ENCODE measurements at places on chromosomes 7 and 10.

GRCh38 chr7:151626422-151627115 is 106.9 kb upstream of the RHEB start:
- no peak for DNase-seq

- no peak for DNase-seq
These were observed 107.7 kb downstream of the SLC16A9 start for GRCh38 chr10:59601985-59602384.

DNA sequence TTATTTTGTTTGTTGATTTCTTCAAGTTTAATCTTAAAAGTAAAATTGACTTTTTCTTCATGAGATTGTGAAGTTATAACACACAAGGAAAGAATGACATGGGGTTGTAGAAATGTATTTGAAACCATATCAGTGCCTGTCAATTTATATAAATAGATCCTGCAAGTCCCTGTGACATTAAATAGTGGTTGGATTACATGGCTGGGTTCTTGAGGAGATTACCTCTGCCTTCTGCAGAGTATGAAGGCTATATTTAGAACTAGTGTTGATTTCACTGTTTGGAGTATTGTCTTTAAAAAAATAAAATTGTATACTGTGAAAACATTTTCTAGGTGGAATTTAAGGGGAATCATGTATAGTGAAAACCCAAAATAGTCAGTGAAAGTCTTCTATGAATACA is 385.8 kb upstream of the SMIM30 start:
- no peak for DNase-seq

- no peak for DNase-seq
These were observed 104.1 kb downstream of the GRB10 start for GRCh38 chr7:50678586-50678985.

GRCh38 chr7:2037808-2038522 is 194.8 kb downstream of the MAD1L1 start:
- DNase-seq, result peak; percentile 52

- DNase-seq, result peak; percentile 53
These were observed 29.3 kb upstream of the CCL24 start for GRCh38 chr7:75842836-75843446.

DNA sequence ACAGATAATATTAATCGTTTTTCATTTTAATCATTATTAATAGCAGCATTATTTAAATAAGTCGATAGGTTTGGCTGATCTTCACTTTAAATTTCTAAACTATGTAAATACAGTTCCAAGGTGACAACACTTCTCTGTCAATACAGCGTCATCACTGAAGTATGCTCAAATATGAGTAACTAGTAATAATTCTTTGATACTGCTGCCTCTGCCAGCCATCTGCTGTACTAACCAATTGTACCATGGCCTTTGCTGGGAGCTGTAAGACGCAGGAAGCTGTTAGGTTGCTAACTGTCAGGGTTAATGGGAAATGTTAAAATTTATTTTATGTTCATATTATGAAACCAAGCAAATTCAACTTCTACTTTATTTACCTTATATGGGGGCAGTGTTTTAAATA is 1650.5 kb upstream of the LRRTM3 start:
- no peak for DNase-seq

GRCh38 chr7:601036-601594 is 81.5 kb upstream of the PDGFA start:
- no peak for DNase-seq

DNA sequence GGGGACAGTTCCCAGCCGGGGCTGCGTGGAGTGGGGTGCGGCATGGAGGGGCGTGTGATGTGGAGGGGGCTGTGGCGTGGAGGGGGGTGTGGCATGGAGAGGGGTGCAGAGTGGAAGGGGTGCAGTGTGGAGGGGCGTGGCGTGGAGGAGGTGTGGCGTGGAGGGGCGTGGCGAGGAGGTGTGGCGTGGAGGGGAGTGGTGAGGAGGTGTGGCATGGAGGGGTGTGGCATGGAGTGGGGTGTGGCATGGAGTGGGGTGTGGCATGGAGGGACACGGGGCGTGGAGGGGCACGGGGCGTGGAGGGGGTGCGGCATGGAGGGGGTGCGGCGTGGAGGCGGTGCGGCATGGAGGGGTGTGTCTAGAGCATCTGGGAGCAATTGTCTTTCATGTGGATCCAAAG is 33.6 kb downstream of the NKX6-2 start:
- DNase-seq, result no peak
